Ovary (tissue), 10 donors: ENCODE measurements at places on chromosomes 5 and 9. TPM values are rescaled to one million over a fixed set of nuclear protein-coding genes. Genes with fewer than 3 reads are reported as not detected.
A peak's percentile ranks its signal among the peaks of the same experiment; 100 is the strongest.

The LECT2 gene
- not detected for total RNA-seq

DNA sequence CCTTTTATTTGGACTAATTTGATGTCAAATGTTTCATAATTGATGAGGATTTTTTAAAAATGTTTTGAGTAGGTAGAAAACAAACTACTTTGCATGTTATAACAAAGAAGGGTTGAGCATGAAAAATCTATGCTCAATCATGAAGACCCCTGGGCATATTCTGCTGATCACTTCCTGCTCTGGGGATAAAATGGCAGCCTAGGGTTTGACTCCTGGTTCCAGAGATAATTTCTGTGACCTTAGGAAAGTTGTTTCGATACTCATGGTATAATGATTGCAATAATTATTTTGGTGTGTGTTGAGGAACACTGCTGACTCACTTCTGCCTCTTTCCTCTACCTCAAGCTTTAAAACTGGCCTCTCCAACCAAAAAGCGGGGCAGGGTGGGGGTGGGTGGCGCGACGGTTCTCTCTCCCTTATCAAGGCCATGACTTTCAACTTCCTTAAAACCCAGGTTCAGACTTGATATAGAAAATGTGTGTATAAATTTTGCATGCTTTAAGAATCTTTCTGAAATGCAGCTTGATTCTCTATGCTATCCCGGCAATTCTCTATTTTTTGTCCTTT is 6.0 kb upstream of the PIP5K1B start:
- H3K4me1 ChIP-seq, result no peaks in the 10 kb centered on the region
- H3K27ac ChIP-seq, result no peak overlapping the region
- no peak overlapping the region for H3K4me3 ChIP-seq
- no peaks in the 10 kb centered on the region for H3K36me3 ChIP-seq
- no peaks in the 10 kb centered on the region for H3K27me3 ChIP-seq

DNA sequence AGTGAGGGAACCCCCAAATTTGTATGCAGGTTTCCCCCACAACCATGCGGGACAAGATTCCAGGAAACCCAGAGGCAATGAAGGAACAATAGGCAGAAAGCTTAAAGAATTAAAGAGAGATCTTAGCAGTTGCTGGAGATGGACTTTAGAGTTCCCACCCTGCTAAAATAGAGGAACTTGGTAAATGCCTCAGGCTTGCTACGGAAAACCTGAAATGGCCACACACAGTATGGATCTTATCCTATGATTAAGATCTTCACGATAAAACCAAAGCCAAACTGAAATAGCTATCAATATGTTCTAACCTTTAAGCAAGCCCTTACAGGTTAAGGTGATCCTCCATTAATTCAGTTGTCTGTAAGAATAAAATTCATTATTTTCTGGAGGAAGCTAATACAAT is 148.3 kb downstream of the RANBP17 start:
- no peaks in the 10 kb centered on the region for H3K27me3 ChIP-seq
- no peaks in the 10 kb centered on the region for H3K4me1 ChIP-seq
- DNase-seq, result no peak
- H3K4me3 ChIP-seq, result no peak overlapping the region
- H3K27ac ChIP-seq, result no peak overlapping the region

- peak; percentile 58 for DNase-seq
- H3K27ac ChIP-seq, result peak overlapping the region; percentile 27
- no peaks in the 10 kb centered on the region for H3K36me3 ChIP-seq
- H3K4me3 ChIP-seq, result no peak overlapping the region
- H3K27me3 ChIP-seq, result no peaks in the 10 kb centered on the region
Observed at GRCh38 chr9:91131433-91131839, 230.3 kb downstream of the AUH start.

GRCh38 chr5:126056851-126057622 is 366.2 kb upstream of the GRAMD2B start:
- no peaks in the 10 kb centered on the region for H3K27me3 ChIP-seq
- no peak overlapping the region for H3K27ac ChIP-seq
- no peaks in the 10 kb centered on the region for H3K36me3 ChIP-seq
- H3K4me1 ChIP-seq, result no peaks in the 10 kb centered on the region
- H3K4me3 ChIP-seq, result no peak overlapping the region
- DNase-seq, result no peak

The LHX3 gene
- not detected for total RNA-seq

DNA sequence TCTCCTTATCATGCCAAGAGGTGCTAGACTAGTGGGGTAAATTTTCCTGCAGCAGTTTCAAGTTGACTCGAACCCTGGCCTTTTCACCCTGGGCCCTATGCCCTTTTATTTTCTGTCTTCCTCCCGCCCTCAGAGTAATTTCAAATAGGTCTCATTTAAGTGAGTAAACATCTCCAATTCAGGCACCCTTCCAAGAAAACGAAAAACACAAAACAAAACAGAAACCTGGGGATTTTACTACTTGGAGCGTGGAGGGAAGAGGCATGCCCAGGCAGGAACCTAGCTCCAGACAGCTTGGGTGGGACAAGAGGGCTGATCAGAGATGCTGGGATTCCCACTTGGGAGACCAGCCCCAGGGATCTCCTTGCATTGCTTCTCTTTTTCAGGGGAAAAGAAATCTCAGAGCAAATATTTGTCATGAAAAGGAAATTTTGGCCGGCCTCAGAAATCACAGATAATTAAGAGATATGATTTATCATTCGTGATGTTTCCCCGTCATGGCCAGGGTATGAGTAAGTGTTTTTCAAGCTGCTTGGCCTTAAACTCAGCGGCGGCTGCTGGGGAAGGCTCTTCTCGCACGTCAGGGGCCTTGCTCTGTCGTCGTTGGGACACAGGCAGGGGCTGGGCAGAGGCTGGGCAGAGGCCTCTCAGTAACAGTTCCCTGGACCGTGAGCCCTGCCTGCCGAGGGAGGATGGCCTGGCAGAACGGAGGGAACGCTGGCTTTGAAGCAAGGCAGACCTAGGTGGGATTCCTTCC is 248.6 kb upstream of the KLF4 start:
- peak; percentile 75 for DNase-seq
- no peak overlapping the region for H3K4me3 ChIP-seq
- no peaks in the 10 kb centered on the region for H3K36me3 ChIP-seq
- no peaks in the 10 kb centered on the region for H3K27me3 ChIP-seq

The PLPPR1 gene
- total RNA-seq, result 1.1 TPM

The PDZD2 gene
- total RNA-seq, result 29.7 TPM

The PHF19 gene
- 42.8 TPM for total RNA-seq

GRCh38 chr9:131214286-131214856 is 61.9 kb downstream of the FAM78A start:
- H3K36me3 ChIP-seq, result no peaks in the 10 kb centered on the region
- no peaks in the 10 kb centered on the region for H3K27me3 ChIP-seq

DNA sequence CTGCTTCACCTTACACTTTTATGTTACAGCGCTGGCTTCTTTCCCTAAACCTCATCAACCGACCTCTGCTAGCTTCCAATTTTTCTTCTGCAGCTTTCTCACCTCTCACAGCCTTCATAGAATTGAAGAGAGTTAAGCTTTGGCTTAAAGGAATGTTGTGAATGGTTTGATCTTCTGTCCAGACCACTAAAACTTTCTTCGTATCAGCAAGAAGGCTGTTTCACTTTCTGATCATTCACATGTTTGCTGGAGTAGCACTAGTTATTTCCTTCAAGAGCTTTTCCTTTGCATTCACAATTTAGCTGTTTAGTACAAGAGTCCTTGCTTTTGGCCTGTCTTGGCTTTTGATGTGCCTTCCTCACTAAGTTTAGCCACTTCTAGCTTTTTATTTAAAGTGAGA is 49.5 kb downstream of the NR3C1 start:
- DNase-seq, result no peak
- peaks cover 8% of the 10 kb centered on the region for H3K4me1 ChIP-seq
- H3K27me3 ChIP-seq, result no peaks in the 10 kb centered on the region
- H3K27ac ChIP-seq, result no peak overlapping the region
- H3K4me3 ChIP-seq, result no peak overlapping the region

GRCh38 chr5:141931694-141932093 is 8.0 kb downstream of the DELE1 start:
- no peak for DNase-seq
- no peak overlapping the region for H3K4me3 ChIP-seq
- H3K27ac ChIP-seq, result no peak overlapping the region
- no peaks in the 10 kb centered on the region for H3K27me3 ChIP-seq

DNA sequence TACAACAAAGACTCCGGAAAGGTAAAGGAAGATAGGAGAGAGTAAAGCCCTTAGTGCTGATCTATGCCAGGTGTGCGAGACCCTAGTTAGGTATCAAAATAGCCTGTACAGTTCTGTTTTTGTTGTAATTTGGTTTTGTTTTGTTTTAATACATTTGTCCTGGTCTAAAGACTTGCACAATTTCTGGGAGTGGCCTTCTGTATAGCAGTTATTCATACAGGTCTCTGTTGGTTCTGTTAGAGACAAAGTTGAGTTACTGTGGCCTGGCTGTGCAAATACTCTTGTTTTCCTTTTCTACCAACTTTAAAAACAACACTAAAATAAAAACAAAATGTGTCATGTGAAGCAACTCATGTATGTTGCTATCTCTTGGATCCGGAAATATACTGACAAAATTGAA is 163.6 kb downstream of the COMMD10 start:
- H3K27ac ChIP-seq, result no peak overlapping the region
- no peak overlapping the region for H3K4me3 ChIP-seq
- no peaks in the 10 kb centered on the region for H3K4me1 ChIP-seq
- H3K27me3 ChIP-seq, result no peaks in the 10 kb centered on the region

The TBC1D2 gene
- total RNA-seq, result 3.9 TPM

DNA sequence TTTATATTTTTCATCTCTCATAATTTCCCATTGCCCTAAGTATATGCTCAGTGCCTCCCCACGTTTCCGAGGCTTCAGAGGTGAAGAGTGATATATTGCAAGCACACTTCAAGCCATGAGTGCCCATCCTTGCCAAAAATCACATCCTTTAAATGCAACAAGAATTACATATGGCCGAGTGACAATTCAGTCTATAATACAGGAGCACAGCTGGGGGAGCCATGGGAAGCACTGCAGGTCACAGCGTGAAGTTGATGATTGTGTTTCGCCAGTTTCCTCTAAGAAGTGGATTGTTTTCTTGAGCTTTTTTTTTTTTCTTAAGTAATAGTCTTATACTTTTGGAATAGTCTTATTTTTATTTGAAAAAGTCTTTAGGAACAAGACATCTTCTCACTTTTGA is 61.1 kb downstream of the MTRR start:
- no peaks in the 10 kb centered on the region for H3K27me3 ChIP-seq
- DNase-seq, result no peak
- H3K4me1 ChIP-seq, result no peaks in the 10 kb centered on the region
- H3K27ac ChIP-seq, result no peak overlapping the region
- no peak overlapping the region for H3K4me3 ChIP-seq

DNA sequence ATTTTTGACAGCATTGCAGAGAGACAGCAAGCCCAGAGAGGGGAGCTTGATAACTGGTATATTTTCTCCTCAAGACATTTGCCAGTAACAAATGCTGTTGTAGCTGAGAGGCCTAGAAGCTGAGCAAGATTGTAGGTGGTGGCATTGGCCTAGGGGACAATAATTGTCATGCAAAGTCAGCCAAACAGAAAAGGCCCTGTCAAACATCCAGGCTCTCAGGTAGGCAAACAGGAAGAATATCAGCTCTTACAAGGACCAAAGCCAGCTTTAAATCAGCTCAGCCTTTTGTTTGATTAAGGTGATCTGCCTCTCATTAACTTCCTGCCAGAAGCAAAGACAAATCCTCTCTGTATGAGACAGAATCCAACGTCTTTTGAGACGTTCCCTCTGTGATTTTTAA is 29.7 kb upstream of the BARX1 start:
- no peaks in the 10 kb centered on the region for H3K4me1 ChIP-seq
- no peak for DNase-seq
- no peaks in the 10 kb centered on the region for H3K27me3 ChIP-seq
- H3K36me3 ChIP-seq, result no peaks in the 10 kb centered on the region
- no peak overlapping the region for H3K4me3 ChIP-seq
- H3K27ac ChIP-seq, result no peak overlapping the region
